Mesothelial cell of epicardium (in vitro differentiated cells): ENCODE measurements at places on chromosomes 4 and X.

DNA sequence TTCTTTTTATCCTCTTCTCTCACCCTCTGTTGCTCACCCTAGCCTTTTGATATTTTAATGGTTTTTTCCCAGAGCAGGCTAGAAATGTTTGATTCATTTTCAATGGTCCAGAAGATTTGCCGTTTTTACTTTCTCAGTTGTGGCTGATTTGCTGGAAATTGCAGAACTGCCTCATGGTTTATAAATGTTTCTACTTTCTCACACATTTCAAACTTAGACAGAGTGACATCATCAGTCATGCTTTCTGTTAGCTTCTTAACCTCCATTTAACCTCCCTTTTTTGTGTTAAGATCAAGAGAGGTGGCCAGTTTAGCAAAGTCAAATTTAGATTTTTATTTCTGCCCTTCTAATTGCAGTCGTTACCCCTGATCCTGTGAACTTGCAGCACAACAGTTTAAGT is 8.7 kb downstream of the RXFP1 start:
- no peak for DNase-seq

DNA sequence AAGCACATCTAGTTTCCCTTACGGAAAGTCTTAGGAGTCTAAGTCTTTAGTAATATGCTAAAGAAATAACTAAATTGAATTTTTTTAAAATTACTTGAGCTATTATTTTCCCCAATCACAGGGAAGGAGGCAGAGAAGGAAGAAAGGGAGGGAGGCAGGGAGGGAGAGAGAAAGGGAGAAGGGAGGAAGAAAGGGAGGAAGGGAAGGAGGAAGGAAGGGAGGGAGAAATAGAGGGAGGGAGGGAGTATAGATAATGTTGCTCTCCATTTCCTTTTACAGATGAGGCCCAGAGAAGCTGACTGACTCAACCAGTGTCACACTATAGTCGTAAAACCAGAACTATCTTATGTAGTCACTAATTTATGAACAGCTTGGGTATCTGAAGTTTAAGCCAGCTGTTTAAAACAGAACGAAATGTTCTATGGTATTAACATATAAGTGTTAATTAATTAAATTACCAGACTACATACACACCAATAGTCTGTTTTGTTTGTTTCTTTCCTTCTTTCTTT is 14.6 kb downstream of the SH3RF1 start:
- DNase-seq, result no peak

DNA sequence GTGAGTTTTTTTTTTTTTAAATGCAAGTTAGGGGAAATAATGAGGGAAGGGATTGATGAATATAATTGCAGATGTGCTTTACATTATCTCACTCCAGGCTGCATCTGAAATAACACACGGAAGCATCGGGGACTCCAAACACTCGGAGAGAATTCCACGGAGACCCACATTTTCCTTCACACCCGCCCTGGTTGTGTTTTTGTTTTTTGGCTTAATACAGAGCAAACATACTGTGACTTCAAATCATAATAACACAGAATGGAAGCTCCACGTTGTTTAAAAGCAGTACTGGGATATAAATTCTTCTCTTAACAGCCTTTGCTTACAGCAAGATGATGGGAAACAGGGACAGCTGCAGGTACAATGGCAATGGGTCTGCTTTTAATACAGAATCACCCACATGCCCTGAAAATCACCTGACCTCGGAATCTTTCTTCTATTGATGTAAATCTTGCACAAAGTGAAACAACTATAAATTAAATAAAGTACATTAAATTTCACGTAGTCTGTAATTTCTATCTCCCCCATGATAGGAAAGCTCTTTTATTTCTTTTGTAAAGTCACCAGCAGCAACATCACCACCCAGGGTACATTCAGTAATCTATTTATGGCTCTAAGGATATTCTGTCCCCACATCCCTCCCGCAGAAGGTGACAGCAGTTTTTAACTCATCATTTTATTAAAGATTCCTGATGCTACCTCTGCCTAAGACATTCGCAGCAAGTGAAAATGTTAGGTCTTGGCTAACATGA is 119.3 kb downstream of the ZNF827 start:
- DNase-seq, result no peak

GRCh38 chrX:150558424-150558823 is 10.0 kb upstream of the MTM1 start:
- no peak for DNase-seq

DNA sequence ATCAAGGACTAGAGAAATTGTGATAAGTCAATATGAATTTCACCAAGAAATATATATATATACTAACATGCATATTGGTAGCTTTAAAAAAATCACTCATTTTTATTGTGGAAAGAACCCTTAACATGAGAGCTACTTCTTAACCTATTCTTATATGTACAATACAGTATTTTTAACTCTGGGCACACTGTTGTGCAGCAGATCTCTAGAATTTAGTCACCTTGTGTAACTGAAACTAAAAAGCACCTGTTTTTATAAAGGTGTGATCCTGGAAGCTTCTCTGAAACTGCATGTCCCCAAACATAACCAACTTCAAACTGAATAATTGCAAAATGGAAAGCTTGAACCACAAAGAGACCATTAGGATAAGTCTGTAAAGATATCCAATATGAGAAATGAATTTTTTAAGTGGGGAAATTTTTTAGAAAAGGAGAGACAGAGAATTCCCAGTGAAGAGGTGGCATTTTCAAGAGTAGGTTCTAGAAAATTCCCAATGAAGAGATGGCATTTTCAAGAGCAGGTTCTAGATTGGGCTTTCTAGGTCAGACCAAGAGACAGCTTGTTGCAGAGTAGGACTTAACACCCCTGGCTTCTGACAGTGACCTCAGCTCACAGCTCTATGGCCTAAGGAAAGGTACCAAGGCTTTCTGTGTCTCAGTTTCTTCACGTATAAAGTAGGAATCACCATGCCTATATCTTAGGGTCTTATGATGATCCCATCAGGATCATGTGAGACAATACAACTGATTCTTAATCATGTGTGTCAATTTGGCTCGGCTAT is 22.0 kb upstream of the PPARGC1A start:
- no peak for DNase-seq
